ENCODE measurements at places on chromosomes 6 and 20.
A peak's percentile ranks its signal among the peaks of the same experiment; 100 is the strongest.

GRCh38 chr20:1537731-1538058 lies 19.8 kb downstream of the SIRPD start:
- DNase-seq, result no peak

DNA sequence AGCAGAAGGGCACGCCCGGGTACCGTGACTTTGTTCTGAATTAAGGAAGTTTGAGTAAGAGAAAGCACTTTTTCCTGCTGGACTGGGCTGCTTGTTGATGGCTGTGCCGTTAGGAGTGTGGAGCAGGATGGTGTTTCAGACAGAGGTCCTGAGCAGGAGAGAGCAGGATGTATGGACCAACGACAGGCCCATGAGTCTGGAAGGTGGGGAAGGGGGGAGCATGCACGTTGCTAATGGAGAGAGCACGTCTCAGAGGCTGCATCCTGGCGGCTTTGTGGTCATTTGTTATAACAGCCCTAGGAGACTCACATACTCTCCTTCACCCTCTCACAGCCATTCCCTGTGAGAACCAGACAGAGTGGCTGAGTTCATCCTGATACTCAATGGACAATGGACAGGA lies 56.8 kb downstream of the PHACTR3 start:
- no peak for DNase-seq

GRCh38 chr6:28171271-28171670 lies 29.6 kb downstream of the ZKSCAN8 start:
- no peak for DNase-seq

DNA sequence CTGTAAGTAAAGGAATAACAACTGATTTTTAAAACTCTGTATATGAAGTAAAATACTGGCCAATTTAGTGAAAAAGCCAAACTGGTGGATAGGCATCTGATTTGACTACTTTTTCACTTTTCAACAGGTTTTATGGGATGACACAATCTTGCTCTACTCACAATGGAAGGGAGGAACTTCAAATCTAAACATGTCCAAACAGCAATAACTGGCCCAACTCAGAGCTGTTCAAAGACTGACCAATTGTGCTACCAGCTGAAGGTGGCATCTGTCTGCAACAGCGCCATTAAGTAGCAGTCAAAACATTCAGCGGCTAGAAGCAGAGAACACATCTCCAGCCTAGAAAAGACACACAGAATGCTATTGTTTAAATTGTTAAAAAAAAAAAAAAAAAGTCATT lies 44.6 kb downstream of the SESN1 start:
- no peak for DNase-seq

GRCh38 chr6:5459346-5459745 lies 198.0 kb downstream of the FARS2 start:
- no peak for DNase-seq

DNA sequence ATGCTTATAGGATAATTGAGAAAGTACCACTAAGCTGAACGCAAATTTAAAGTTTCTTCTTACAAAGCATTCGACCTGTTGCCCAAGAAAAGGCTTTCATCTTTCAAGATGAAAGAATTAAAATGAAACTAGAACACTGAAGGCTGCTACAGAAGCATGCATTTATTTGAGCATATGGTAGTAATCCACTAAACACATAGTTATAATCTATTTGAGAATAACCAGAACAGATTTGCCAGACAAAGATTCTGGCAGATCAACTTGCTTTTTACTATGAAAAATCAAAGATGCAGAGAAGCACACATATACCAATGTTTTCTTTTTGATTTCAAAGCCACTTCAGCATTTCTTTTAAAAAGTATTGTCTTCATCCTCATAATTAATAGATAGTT lies 412.2 kb downstream of the UTRN start:
- DNase-seq, result peak; percentile 15

GRCh38 chr20:63693733-63694583 lies 2.5 kb upstream of the TNFRSF6B start:
- DNase-seq, result no peak

GRCh38 chr6:165717732-165718465 lies 54.9 kb upstream of the PDE10A start:
- no peak for DNase-seq

GRCh38 chr6:100664274-100665040 lies 199.7 kb upstream of the SIM1 start:
- peak; percentile 11 for DNase-seq

DNA sequence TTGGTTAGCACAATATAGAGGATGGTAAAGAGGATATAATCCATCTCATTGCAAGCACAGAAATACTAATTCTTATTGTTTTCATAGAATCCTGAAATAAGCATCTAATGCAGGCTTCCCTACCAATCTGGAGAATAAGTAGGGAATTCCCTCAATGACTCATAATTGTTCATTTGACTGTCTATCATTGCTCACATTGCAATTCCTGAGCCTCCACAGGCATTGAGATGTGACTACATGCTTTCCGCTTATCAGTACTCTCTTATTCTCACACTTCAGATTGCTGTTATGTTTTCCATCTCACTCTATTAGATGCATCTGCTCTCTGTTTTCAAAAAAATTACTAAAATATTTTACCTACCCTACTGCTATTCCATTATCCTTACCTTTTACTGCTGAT lies 216.2 kb upstream of the PRSS16 start:
- DNase-seq, result no peak

GRCh38 chr6:141398949-141399348 lies 733.8 kb upstream of the GJE1 start:
- DNase-seq, result no peak

DNA sequence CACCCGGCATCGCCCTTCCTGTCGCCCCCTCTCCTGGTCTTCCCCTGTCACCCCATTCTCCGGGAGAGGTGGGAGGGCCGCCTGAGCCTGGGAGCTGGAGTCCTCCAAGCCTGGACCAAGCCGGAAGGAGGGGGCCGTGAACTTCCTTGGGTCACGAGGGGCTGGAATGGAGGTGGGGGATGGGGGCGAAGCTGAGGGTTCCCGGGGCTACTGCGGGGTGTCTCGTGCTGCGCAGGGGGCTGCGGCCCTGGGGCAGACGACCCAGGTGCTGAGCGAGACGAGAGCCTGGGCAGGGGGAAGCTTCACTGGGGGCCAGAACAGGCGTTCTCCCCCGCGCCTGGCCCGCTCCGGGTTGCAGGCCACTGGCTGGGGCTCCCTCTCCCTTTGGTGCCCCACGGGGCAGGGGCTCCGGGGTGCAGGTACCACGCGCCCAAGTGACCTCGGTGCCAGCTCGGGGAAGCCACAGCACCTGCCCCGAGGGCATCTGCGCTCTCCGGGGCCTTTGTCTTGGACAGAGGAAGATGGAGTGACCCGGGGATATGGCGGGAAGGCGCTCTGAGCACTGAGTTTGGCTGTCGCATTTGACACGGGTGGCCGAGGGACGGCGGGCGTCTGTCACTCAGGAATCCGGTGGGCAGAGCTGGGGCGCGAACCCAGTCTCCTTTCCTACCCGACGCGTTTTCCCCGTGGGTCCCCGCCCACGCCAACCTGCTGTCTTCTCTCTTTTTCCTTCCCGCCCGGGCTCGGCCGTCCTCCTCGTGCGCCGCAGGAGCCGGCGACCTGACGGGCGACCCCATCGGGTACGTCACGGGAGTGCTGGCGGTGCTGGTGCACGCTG lies 1.2 kb downstream of the SLC35D3 start:
- DNase-seq, result no peak

GRCh38 chr6:7881765-7882500 lies 28.7 kb downstream of the TXNDC5 start:
- no peak for DNase-seq

DNA sequence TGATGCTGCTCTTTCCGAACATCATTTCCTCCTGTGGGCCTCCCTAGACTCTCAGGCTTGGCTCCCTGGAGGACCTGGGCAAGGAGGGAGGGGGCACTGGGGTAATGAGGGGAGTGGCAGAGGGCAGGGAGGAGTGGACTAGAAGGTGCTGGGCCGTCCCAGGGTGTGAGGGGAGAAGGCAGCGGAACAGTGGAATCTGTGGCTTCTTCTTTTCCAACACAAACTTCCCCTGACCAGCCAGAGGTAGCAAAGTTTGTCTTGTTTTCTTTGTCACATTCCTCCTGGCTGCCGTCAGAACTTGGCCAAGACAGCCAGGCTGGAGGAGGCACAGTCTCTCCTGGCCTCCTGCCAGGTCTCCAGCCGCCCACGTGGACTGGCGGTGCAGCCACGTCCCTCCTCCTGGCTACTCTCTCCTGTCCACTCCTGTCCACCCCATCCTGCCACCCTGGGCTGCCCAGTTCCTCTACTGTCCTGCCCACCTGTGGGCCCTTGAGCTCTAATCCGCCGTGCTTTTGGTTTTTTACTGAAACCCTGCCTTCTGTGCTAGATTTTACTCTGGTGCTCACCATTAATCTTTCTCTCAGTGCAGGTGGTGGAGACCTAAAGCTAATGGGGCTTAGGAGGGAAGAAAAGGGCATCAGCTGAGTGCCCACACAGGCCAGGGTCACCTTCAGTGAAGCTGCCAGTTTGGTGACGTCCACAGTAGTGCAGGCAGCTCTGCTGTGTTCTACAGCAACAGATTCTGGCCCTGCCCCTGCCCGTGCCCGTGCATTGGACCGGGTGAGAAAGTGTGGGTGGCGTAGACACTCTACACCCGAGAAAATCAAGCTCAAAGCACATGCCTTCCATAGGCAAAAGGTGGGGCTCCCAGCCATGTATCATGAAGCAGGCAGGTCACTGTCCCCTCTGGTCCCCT lies 2.8 kb upstream of the CDSN start:
- peak; percentile 75 for DNase-seq

- no peak for DNase-seq
Measured at GRCh38 chr20:48359692-48360341, 468.0 kb downstream of the PREX1 start.

- no peak for DNase-seq
Measured at GRCh38 chr6:27837625-27838057, 74.6 kb downstream of the OR2B2 start.
